ENCODE measurements at places on chromosomes 2 and 18.

GRCh38 chr2:221390878-221391277 lies 181.2 kb downstream of the EPHA4 start:
- DNase-seq: no peak

- DNase-seq: no peak
Measured at GRCh38 chr2:24438106-24438505, 52.9 kb upstream of the NCOA1 start.

GRCh38 chr2:59339121-59339836 lies 1098.2 kb upstream of the FANCL start:
- no peak for DNase-seq

DNA sequence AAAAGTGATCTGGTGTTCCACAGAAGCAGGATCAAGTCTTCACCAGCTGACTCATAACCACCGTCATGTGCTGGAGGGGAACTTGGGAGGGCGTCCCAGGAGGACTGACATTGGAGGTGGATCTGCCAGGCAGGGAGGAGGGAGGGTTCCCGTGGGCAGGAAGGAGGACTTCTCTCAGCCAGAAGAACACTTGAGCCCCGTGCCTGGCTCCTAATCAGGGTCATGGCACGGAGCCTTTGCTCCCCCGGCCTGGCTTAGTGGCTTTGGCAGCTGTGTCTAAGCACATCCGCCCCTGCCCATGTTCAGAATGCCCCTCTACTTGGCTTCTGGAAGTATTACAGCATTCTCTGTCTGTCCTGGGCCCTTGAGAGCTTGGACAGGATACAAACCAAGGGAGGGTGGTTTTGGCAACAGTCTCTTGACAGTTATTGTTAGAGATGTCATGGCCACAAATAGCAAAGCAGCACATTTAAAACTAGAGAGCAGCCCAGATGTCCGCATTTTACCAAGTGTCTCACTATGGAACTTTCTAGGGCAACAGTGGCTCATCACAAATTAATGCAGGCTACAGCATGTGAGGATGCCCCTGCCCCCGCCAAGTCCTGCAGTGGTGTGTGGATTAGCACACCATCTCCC lies 11.5 kb downstream of the PPP1R7 start:
- peak; percentile 76 for DNase-seq

DNA sequence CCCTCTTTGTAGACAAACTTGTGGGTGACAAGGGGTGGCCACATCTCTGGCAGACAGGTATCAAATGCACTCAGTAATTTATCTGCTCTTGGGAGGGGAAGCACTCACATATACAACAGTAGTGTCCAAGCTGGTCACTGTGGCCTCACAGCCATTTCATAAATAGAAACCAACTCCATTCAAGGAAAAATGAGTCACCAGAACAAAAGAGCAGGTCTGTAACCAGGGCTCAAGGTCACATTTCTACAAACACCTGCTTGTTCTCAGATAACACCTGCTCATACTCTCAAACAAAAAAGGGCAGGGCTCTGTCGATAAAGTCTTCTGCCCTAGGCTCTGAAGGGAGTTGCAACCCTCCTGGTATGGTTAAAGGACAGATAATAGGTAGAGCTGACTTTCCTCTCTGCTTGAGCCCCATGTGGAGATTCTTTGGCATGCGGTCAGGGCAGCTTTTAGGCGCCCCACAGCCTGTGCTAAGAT lies 459.0 kb downstream of the BCL11A start:
- DNase-seq: no peak

- no peak for DNase-seq
Measured at GRCh38 chr18:9434122-9434701, 41.1 kb upstream of the RALBP1 start.

DNA sequence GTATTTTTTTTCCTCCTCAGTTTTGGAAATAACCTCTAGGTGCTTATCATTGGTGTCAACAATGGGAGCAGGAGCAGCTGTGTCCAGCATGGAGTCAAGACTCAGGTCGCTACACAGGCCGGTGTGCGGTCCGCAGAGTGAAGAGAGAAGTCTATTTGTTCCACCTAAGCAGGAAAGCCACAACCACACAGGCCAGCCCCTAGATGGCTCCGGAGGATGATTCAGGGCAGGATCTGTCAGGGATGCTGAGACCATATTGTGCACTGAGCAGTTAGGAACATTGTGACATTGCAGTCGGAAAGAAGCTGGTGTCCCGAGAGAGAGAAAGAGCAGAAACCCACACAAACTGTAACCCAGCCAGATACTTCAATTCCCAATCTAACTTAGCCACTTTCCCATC lies 136.9 kb downstream of the GAREM1 start:
- no peak for DNase-seq

DNA sequence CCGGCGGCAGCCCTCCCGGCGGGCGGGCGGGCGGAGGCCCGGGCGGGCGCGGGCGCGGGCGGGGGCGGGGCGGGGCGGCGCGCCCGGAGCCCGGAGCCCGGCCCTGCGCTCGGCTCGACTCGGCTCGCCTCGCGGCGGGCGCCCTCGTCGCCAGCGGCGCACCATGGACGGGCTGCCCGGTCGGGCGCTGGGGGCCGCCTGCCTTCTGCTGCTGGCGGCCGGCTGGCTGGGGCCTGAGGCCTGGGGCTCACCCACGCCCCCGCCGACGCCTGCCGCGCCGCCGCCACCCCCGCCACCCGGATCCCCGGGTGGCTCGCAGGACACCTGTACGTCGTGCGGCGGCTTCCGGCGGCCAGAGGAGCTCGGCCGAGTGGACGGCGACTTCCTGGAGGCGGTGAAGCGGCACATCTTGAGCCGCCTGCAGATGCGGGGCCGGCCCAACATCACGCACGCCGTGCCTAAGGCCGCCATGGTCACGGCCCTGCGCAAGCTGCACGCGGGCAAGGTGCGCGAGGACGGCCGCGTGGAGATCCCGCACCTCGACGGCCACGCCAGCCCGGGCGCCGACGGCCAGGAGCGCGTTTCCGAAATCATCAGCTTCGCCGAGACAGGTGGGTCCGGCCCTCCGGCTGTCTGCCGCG lies at the start of gene INHBB:
INHBB (plus strand) TSS at position 111 of the 641 bp plus-strand sequence; CDS start at position 164, 53 bp downstream.
- DNase-seq: no peak

DNA sequence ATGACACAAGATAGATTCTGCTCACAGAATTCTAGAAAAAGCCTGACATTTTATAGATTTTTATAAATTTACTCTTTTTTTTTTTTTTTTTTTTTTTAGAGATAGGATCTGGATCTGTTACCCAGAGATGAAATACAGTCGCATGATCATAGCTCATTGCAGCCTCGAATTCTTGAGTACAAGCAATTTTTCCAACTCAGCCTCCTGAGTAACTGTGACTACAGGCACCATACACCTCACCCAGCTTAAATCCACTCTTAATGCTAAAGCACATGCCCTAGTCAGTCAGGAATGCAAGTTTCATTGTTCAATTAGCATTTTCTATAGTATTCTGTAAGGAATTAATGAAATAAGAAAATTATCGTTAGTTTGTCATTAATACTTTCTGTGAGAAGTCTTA lies 32.1 kb upstream of the WDR75 start:
- DNase-seq: no peak

GRCh38 chr18:56001576-56001975 lies 413.6 kb upstream of the TCF4 start:
- DNase-seq: no peak

DNA sequence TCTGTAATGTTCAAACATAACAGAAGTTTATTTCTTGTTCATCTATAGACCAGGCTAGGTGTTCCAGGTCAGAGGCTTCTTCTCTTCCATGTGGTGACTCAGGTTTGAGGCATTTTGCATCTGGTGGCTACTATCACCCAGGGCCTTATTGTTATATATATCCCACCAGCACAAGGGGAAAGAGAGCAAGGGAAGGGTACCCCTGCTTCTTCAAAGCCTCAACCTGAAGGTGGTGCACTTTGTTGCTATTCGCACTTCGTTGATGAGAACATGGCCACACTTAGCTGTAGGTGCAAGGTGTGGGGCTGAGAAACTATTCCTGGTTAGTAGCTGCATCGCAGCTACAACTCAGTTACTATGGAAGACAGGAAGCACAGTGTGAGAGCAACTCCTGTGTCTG lies 27.4 kb upstream of the SLC3A1 start:
- DNase-seq: no peak

DNA sequence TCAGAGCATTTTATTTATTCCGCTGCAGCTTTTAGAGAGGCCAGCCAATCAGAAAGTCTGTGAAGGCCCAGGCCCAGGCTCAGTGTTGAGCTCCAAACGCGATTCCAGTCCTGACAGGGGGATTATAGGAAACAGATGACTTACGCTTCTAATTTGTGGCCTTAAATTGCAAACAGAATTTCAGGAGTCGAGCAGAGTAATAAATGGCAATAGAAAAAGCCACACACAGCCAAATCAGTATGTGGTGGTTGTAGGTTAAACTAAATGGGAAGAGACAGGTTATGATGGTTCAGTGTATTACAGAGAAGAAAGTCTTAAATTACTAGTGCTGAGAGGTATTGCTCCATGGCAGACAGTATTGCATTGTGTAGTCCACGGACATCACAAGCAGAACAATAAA lies 131.0 kb upstream of the ZEB2 start:
- no peak for DNase-seq

DNA sequence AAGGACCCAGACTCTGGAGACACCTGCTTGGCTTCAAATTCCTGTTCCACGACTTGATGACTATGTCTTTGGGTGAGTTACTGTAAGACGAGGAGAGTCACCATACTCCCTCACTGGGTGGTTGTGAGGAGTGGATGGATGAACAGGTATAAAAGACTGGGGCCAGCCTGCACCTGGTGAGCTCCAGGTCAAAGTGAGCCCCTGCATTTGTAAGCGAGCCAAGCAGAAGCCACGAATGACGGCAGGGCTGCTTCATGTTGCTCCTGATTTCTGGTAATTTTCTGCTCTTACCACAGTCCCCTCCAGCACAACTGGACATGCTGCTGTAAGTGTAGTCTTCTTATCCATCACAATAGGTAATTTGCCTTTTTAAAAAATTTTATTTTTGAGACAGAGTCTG lies 86.6 kb downstream of the POLR1A start:
- DNase-seq: no peak

GRCh38 chr2:213914510-213914909 lies 496.3 kb upstream of the VWC2L start:
- DNase-seq: no peak

DNA sequence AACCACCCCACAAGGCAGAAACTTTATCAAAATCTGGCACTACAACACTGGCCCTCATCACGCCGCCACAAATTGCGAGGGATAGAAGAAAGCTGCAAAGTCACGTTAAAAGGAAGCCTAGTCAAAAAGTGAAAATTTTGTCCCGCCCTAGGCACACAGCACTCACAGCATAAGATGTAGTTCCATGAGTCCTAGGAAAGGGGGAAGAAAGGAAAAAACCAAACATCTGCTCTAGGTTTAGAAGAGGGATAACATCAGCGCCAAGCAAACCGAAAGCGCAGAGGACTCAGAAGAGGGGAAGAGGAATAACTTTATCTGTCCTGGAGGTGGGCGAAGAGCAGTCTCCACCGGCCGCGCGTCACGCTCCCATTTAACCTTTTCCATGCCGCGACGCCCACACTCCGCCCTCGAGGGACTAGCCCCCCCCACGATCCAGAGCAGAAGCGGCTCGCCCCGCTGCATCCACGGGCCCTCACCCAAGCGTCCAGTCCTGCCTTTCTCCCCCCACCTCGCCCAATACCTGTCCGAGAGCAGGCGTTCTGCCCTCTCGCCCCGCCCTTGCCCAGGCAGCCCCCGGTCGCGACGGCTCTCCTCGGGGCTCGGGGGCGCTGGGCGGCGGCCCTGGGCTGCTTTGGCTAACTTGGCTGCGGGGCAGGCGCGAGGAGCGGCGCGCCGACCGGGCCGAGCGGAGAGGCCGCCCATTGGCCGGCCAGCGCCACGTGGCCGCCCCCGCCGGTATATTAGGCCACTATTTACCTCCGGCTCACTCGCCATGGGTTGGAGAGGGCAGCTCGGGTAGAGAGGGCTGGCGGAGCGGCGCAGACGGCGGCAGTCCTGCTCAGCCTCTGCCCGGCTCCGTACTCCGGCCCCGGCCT lies at the start of gene HOXD1:
HOXD1 (plus strand) TSS at position 770 of the 875 bp plus-strand sequence. CDS start 134 bp downstream, outside the sequence.
- peak; percentile 50 for DNase-seq

DNA sequence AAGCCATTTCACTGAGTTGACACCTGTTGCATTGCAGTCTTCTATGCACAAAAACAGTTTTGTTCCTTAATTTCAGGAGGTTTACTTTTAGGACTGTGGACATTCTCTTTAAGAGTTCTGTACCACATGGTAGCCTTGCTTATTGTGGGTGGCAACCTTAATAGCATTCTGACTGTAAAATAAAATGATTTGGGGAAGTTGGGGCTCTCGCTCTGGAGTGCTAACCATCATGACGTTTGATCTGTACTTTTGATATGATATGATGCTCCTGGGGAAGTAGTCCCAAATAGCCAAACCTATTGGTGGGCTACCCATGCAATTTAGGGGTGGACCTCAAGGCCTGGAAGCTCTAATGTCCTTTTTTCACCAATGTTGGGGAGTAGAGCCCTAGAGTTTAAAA lies 3.4 kb downstream of the CTLA4 start:
- no peak for DNase-seq

GRCh38 chr2:219230059-219230540 lies 494 bp downstream of the ANKZF1 start:
- DNase-seq: no peak

DNA sequence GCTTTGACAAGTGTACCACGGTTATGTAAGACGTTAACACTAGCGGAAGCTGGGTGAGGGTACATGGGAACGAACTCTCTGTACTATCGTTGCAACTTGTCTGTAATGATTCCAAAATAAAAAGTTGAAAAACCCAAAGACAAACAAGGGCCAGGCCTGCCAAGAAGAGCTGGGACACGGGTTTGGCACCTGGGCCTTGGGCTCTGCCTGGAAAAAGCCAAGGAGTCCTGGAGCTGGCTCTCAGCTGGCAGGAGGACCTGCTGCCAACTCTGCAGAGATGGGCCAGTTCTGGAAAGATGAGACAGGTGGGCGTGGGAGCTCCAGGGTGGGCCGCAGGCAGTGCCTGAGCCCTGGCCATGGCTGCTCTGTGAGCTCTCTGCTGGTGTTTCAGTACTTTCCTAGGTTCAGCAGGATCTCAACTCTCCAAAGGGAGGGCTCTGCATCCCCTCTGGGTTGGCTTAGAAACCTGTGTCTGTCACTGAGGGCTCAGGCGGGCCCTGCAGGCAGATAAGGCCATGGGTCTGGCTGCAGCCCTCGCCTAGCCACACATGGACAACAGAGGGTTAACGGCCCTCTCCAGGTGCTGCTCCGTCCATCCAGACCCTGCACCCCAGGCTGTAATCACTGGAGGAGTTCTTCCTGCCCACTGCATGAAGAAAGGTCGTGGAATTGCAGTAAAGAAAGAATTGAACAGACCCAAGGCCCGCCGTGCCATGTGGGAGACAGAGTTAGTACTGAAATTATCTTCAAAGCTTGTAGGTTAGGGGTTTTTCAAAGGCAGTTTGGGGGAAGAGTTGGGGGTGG lies 89.9 kb downstream of the RHOB start:
- DNase-seq: no peak

DNA sequence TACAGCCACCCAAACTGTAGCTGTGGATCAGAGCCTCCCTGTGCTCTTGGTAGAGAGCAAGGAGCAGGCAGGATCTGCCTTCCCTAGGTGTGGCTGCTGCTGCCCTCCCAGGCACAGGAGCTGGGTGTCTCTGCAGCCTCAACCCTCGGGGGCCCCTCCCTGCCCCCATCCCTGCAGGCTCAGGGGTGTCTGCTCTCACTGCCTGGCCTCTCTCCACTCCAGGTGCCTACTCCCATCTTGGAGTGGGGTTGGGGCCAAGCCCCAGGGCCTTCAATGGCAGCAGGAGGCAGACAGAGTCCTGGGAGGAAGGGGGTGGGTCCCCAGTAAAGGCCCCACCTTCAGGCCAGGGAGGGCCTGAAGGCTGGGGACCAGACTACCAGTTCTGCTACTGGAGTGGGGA lies 189.7 kb upstream of the OSR1 start:
- no peak for DNase-seq

- peak; percentile 63 for DNase-seq
Measured at GRCh38 chr2:3651691-3652648, 6.0 kb upstream of the ALLC start.

- DNase-seq: no peak
Measured at GRCh38 chr2:6167592-6168138, 475.5 kb downstream of the SOX11 start.

Measured in aorta (tissue), 5 donors.